ENCODE measurements at places on chromosomes 7 and 10.

DNA sequence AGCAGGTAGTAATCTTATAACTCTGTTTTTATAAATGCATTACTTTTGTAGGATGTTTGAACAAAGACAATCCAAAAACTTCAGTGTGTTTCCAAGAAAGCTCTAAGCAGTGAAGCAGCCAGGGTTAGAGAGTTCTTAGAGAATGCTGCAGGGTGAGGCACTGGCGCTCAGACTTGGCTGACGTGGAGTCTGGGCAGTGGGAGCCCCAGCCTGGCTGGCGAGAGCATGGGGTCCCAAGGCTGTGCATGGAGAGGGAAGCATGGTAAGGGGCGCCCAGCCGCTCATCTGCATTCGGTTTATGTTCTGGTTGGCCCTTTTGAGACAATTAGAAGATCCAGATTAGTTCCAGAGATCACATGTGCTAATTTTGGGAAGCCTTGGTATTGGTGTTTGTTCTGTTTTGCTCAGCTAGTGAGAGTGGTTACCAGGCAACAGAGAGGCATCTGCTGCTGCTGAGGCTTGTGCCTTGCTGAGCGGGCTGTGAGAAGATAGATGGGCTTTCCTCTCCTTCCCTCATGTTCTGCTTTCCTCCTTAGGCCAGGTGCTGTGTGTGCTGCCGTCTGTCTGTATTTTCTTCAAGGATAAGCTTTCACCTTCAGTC lies 10.3 kb downstream of the SUN1 start:
- no peak for DNase-seq

DNA sequence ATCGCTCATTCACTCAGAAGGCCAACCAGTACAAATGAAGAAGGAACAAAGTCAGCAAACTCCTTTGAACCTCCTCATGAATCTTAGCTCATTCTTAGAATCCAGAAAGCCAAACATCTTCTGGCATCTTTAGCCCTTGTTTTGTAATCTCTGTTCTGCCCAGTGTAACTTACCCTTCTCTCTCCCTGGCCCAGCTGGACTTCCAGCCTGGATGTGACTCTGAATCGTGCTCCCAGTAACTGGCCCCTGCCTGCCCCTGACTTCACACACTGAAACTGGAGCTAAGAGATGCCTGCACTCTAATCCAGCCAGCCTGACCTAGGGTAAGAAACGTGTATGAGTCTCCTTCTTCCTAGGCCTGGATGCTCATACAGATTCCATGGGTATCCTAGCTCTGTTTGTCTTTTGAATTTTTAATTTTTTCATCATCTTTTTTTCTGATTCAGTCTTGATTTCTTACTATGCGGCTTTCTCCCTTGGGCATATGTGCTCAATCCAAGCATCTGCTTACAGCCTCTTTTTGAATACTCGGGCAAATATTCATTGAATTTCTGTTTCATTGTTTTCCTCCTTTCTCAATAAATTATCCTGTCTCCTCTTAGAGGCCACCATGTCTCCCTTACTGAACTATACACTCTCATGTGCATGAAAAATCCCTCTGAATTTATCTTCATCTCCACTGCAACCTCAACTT lies 845.6 kb upstream of the AUTS2 start:
- no peak for DNase-seq

DNA sequence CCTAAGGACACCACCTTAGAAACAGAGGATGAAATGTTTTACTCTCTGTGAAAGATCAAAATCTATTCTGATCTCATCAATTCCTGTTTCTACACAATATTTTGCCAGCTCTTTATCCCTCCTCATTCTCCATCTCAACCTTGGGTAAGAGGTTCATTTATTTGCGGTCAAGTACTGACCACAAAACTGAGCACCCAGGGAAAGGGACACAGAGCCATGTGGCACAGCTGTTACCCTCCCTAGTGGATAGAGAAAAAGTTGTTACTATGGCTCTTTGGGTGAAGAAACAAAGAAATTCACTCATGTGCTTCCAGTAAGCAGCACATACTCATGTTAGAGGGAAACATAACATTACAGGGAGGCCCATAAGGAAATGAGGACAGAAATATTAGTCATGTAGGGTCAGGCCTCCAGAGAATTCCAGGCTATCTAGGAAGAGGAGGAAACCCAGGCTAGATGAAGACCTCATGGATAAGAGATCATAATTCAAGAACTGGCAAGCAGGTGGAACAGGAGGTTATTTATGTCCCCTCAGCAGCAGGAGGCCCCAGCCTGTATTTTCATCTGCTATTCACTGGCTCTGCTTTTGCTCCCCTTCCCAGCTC lies 114.5 kb downstream of the ATE1 start:
- DNase-seq: no peak

GRCh38 chr10:104376784-104377300 lies 23.2 kb downstream of the CFAP58 start:
- DNase-seq: no peak

GRCh38 chr7:46230990-46231305 lies 309.9 kb upstream of the IGFBP3 start:
- DNase-seq: no peak

GRCh38 chr7:47180516-47180826 lies 401.4 kb downstream of the TNS3 start:
- no peak for DNase-seq

DNA sequence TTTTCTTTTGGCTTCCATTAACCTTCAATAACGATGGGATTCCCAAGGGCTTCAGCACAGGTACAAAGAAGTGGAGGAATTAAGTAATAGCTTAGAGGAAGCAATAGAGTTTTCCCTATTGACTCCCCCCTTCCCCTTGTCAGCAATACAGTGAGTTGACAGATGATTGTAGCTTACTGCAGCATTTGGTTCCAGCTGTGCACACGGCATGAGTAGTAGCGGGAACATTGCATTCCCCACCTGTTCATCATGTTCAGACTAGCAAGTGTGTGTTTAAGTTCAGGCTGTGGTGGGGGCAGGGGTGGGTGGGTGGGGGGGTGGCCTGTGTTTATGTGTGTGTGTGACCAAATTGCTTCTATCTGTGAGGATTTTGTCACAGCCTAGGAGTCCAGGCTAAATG lies 4.6 kb upstream of the ADRA2A start:
- no peak for DNase-seq

DNA sequence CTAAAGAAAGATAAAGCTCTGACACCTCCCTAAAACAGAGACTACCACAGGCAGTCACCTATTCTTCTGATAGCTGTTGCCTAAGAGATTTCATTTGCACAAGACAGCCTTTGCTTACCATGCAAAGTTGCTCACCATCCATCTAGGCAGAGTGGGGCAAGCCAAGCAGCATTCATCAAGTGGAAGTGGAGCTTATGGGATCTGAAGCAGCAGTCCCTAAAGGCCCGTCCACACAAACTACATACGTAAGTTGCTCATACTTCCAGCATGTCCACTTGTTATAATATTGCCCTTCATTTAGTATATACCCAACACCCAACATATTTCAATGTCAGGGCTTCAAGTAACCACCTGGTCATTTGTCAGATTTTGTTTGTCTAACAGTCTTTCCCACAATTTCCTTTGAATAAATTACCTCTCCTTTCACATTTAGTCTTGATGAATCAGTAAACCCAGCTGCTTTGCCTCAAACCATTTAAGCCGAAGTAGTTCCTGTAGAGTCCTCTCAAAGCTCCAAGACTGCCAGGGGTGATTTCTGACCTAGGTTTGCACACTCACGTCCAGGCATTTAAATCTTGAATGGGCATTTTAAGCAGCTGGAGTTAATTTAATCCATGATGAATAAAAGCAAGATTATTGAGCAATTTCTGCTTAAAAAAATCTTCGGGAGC lies 67.9 kb downstream of the ATAD1 start:
- DNase-seq: no peak

- DNase-seq: no peak
Measured at GRCh38 chr7:49563693-49564378, 209.6 kb upstream of the VWC2 start.

GRCh38 chr7:13151978-13152377 lies 464.5 kb downstream of the ARL4A start:
- DNase-seq: no peak

- DNase-seq: no peak
Measured at GRCh38 chr7:151890355-151891004, 13.6 kb upstream of the PRKAG2 start.
